ENCODE measurements at places on chromosomes 2 and 18. TPM values are rescaled to one million over a fixed set of nuclear protein-coding genes. Genes with fewer than 3 reads are reported as not detected.

Gene GPR45
- total RNA-seq = not detected

Gene PLCL1
- total RNA-seq = 1.1 TPM

Gene DLX2
- total RNA-seq = not detected

Gene RAD51AP2
- not detected for total RNA-seq

Gene SPIRE1
- total RNA-seq = 24.6 TPM

Gene APCDD1
- 0.09 TPM for total RNA-seq

Gene TUBB8B
- total RNA-seq = not detected

Gene SCN3A
- 1.00 TPM for total RNA-seq

Gene GAREM2
- total RNA-seq = 0.65 TPM

Gene TCF7L1
- 1.00 TPM for total RNA-seq

Gene HK2
- total RNA-seq = 91.0 TPM

Gene SERPINB7
- total RNA-seq = 1.4 TPM

Gene RDH14
- total RNA-seq = 20.2 TPM

Gene GALNT14
- total RNA-seq = not detected

Gene FAP
- total RNA-seq = 148 TPM

Gene TUBA4B
- not detected for total RNA-seq

Gene COMMD1
- 41.5 TPM for total RNA-seq

Gene CCDC93
- total RNA-seq = 23.8 TPM

Gene RFTN2
- 10.5 TPM for total RNA-seq
